Activated CD4-positive, alpha-beta T cell treated with anti-CD3 and anti-CD28 coated beads, Interleukin-10, Interleukin-2, amounts not matched to agents 100 ng/mL and 50 ng/mL, durations not matched to agents 16 hours and 8 hours (primary cell): ENCODE measurements at places on chromosomes 1 and 21.
A peak's percentile ranks its signal among the peaks of the same experiment; 100 is the strongest.

DNA sequence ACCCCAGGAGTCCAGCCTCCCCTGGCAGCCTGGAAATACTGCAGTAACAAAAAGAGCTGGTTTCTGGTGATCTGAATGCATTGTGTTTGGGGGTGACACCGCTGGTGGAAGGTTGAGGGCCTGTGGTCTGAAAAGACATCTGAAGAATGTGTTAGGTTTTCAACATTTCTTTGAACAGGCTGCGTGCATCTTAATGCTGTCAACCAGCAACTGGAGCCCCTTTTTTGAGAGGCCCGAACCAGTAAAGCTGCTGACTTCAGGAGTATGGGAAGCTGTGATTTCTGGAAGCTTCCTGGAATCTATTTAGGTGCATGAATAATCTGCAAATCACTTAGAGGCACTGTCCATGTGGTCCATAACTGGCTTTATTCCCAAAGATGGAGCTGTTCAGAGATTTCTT is 17.0 kb downstream of the ATP5PO start:
- no peak for DNase-seq

DNA sequence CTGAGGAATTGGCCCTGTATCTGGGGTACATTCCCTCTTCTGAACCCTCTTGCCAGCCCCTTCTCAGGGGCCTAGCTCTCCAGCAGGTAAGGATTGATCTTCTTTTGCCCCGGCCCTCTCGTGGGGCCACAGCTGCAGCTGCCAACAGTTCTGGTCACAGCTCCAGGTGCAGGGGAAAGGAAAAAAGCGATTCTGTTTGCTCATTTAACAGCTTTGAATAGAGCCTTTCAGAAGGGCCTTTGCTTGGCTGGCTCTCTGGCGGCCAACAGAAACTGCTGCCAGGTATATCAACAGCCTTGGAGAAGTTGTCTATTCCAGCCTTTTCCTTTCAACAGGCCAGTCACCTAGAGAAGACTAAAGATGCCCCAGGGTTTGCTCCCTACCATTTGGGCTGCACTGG is 16.1 kb upstream of the FMOD start:
- DNase-seq, result no peak

GRCh38 chr1:88221411-88221810 is 462.7 kb upstream of the PKN2 start:
- no peak for DNase-seq

GRCh38 chr21:40668555-40669275 is 178.2 kb downstream of the DSCAM start:
- no peak for DNase-seq

GRCh38 chr1:60894741-60895140 is 187.6 kb upstream of the NFIA start:
- DNase-seq, result no peak

GRCh38 chr21:44755227-44755626 is 43.9 kb upstream of the TSPEAR start:
- DNase-seq, result no peak

DNA sequence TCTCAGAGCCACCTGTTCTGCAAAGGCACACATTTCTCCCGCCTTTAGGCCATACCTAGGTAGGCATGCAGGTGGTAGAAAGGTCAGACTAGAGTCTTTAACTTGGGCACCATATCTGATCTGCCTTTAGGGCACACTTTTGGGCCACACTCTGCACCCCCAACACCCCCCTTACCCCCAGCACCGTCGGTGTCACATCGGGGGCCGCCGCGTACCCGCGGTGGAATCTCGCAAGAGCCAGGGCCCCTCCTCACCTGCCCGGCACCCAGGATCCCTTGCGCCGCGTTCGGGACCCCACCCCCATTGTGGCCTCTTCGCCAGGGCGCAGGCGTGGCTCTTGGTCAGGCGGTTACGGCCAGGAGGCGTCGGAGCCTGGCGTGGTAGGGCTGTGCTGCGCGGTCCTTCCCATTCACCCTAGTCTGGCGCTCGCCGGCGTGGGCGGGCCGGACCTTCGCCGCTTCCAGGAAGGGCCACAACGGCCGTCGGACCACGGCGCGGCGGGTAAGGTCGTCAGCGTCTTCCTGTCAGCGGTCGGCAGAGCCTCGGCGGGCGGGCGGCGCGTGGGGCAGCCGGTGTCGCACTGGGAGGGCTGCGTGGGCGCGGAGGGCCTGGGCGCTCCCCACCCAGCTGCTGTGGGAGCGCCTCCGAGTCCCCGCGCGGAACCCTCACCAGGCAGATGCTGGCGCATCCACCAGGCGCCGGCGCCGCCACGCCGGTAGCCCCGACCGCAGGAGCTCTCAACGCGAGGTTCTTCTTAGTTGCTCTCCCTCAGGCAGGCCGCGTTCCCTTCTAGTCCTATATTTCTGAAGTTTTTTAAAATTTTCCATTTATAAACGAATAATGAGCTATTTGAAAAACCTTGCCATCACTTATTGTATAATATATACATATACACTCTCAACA is at the start of gene DNAH14:
TSS of gene DNAH14 (plus strand) at position 341 of the 903 bp plus-strand sequence. CDS start 23,028 bp downstream, outside the sequence.
- DNase-seq, result peak; percentile 30

DNA sequence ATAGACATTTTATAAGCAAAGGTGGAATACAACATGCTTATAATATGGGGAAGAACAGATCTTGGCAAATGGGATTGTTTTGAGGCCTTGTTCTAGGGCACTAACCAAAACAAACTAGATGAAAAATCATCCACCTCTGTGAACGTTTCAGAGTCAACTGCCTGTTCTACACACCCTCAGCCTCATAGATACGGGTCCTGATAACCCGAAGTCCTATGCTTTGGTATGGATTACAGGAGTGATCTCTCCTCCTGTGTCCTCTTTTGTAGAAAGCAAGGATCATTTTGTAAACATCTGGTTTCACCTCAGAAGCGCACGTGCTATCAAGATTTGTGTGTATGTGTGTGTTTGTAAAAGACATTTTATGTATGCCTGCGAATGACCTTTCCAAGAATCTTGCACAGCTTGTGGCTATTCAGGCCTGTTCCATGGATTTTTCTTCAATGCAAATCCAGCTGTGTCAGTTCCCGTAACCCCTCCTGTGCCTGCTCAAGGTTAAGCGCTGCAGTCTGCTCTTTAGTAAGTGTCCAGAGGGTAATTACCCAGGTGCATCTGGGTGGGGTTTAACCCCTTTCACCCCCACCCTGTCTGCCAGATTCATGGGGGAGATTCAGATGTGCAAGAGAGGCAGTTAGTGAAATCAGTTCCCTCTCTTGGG is 132.4 kb downstream of the ROR1 start:
- no peak for DNase-seq

DNA sequence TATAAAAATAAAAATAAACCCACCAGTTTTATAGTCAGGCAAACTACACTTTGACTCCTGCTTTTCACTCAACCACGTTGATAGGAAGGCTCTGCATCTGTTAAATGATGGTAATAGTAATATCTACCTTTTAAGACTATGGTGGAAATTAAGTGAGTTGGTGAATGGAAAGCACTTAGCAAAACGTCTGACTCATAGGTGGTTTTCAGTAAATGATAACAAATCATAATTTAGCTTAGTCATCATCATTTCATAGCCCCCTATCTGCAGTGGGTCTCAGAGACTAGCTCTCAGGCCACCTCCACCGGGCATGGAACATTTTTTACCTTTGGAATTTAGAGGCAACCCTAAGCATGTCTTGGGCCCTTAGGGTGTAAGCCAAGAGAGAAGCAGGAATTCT is 160.0 kb downstream of the PDE4B start:
- DNase-seq, result no peak

GRCh38 chr1:92536980-92537884 is 50.5 kb upstream of the GFI1 start:
- DNase-seq, result peak; percentile 87

- DNase-seq, result no peak
These were observed 31.1 kb downstream of the OTUD7B start for GRCh38 chr1:149979245-149979971.

- DNase-seq, result peak; percentile 20
These were observed 1.9 kb upstream of the PIGV start for GRCh38 chr1:26785611-26786436.

DNA sequence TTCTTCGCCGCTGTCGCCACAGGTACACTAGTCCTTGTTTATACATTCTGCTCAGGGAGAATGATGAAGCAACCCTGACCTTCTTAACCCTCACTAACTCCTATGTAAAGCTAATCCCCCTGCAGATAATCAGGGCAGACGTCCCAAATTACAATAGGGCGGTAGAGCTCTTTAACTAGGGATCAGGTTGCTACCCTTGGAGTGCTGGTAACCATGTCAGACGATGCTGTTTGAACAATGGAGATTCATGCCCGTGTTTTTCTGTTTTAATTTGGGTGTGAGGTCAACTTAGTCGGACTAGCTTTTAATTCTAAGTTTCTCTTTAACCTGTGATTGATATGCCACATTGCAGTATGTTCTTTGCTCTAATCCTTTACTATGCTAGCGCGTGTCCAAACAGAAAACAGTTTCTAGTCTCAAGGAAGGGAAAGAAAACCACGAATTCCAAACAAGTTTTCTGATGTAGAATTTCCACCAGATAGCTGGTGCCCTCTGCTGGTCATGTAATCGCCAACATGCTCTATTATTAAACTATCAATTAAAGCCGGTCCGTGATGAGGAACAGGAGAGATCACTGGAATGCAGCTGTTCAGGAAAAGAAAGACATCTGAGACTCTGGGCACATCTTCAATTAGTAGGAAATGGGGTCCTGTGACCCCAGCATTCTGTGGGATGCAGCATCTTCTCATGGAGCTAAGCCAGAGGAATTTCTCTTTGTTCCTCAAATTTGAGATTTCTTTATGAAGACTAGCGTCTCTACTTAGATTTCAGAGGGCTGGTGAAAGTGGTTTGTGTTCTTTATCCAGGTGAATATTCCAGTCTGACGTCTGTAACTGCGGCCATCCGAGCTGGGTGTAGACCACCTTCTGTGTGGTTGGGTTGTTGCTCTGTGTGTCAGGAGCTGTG is 18.3 kb upstream of the VAMP3 start:
- peak; percentile 41 for DNase-seq

GRCh38 chr1:54138994-54139393 is 13.8 kb downstream of the CDCP2 start:
- DNase-seq, result no peak

GRCh38 chr1:174942547-174943255 is 57.0 kb upstream of the CACYBP start:
- DNase-seq, result no peak

DNA sequence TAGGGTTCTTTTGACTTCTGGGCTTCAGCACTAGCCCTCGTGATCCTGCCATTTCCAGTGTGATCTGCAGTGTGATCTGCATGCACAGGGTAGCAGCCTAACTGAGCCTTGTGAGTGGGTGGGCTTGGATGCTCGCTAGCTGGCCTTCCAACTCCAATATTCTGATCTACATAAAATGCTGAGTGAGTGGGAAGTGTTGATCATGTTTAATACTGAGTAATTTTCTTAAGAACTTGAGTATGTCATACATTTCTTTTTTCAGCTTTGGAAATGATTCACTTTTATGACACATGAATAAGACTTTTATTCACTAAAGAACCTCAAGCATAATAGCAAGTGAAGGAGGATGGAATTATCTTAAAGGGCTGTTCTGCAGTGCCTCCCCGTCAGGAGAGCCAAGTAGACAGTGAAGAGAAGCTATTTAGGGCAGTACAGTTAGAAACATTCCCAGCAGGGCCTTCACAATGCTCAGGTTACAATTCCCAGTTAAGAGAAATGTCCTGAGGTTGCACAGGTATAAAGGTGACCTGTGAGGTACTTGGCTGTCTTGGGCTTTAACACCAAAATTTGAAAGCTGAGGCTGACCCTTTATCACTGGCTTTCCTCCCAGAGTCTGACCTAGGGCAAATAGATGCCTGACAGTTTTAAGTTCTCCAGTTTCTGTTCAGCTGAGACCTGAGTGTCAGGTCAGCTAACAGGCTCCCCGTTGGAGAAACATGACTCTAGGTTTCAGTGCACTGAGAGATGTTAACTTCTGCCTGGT is 29.1 kb upstream of the LRRC8C start:
- peak; percentile 59 for DNase-seq

GRCh38 chr1:188241629-188242028 is 1412.9 kb downstream of the PLA2G4A start:
- DNase-seq, result no peak

- peak; percentile 50 for DNase-seq
These were observed 85.0 kb downstream of the MRPL37 start for GRCh38 chr1:54284781-54285529.

- no peak for DNase-seq
These were observed 96.0 kb upstream of the CASZ1 start for GRCh38 chr1:10892138-10893065.

- DNase-seq, result no peak
These were observed 63.2 kb upstream of the EPS8L3 start for GRCh38 chr1:109826930-109827349.

DNA sequence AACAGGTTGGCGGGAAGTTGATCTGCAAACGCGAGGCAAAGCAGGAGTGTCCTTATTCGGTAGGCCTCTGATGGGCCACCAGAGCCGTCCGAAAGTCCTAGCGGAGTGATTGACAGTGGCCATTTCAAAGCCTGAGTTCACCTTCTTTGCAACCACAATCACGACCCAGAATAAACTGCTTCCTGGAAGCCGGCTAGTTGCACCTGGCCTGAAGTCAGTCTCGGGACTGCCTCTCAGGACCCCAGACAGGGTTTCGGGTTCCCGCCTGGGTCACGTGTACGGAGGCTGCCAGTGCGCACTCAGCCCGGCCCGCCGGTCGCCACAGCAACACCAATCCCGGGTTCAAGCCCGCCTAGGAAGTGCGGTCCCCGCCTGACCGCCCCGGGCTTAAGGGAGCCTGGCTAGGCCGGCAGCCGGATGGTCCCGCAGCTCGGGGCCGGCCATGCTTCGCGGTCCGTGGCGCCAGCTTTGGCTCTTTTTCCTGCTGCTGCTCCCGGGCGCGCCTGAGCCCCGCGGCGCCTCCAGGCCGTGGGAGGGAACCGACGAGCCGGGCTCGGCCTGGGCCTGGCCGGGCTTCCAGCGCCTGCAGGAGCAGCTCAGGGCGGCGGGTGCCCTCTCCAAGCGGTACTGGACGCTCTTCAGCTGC is at the start of gene TOR3A:
TSS of gene TOR3A (plus strand) at position 384 of the 646 bp plus-strand sequence. CDS start at position 443, 59 bp downstream.
- peak; percentile 95 for DNase-seq

- no peak for DNase-seq
These were observed 497.1 kb downstream of the AJAP1 start for GRCh38 chr1:5151511-5151910.

- DNase-seq, result no peak
These were observed 29.5 kb downstream of the RGS1 start for GRCh38 chr1:192604979-192605620.
